ENCODE measurements at places on chromosomes 7 and 10. TPM values are rescaled to one million over a fixed set of nuclear protein-coding genes. Genes with fewer than 3 reads are reported as not detected.

Gene PVRIG
- polyA plus RNA-seq, result 0.34 TPM

Gene FIGNL1
- 9.2 TPM for polyA plus RNA-seq

Gene RINT1
- polyA plus RNA-seq, result 24.1 TPM

Gene GRM3
- not detected for polyA plus RNA-seq

Gene METTL2B
- polyA plus RNA-seq, result 19.9 TPM

Gene GATA3
- not detected for polyA plus RNA-seq

Gene MPP7
- polyA plus RNA-seq, result 0.09 TPM

Gene BLNK
- not detected for polyA plus RNA-seq

Gene CC2D2B
- 0.38 TPM for polyA plus RNA-seq

Gene GDF2
- polyA plus RNA-seq, result not detected

GRCh38 chr10:4650582-4650981 lies 175.4 kb upstream of the AKR1E2 start:
- peak overlapping the region; percentile 72 for H3K27ac ChIP-seq
- DNase-seq, result peak; percentile 80
- peak overlapping the region; percentile 16 for H3K4me3 ChIP-seq
- no peaks in the 10 kb centered on the region for H3K27me3 ChIP-seq
- peaks cover 15% of the 10 kb centered on the region for H3K4me1 ChIP-seq
- no peaks in the 10 kb centered on the region for H3K36me3 ChIP-seq

- no peak overlapping the region for H3K4me3 ChIP-seq
- H3K36me3 ChIP-seq, result peaks cover 5% of the 10 kb centered on the region
- peak overlapping the region; percentile 3 for H3K27ac ChIP-seq
- H3K4me1 ChIP-seq, result peaks cover 15% of the 10 kb centered on the region
These were observed 101.3 kb downstream of the TWIST1 start for GRCh38 chr7:19016140-19016539.

- DNase-seq, result no peak
- no peak overlapping the region for H3K4me3 ChIP-seq
- no peak overlapping the region for H3K27ac ChIP-seq
These were observed 377.0 kb downstream of the TCERG1L start for GRCh38 chr10:130934293-130935127.

GRCh38 chr7:132789281-132789680 lies 213.0 kb upstream of the PLXNA4 start:
- H3K4me3 ChIP-seq, result no peak overlapping the region
- H3K4me1 ChIP-seq, result peaks cover under 1% of the 10 kb centered on the region
- no peak for DNase-seq

DNA sequence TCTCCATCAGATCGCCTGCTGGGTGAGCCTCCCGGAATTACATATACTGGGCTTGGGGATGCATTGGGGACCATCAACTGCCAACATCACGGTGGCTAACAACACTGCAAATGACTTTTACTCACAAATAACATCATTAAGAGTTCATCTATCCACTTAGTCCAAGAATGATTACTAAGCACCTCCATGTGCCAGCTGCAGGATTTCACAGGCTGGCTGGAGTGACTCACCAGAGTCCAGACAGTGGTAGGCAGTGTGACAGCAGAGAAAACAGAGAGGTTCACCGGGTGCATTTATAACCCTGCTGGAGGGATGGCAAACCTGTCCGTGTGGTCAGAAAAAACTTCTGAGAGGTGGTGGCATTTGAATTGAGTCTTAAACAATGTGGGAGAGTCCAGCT lies 3.2 kb upstream of the IGFBP3 start:
- DNase-seq, result peak; percentile 95
- peaks cover 33% of the 10 kb centered on the region for H3K4me1 ChIP-seq
- peaks cover 12% of the 10 kb centered on the region for H3K36me3 ChIP-seq
- H3K27me3 ChIP-seq, result no peaks in the 10 kb centered on the region
- H3K27ac ChIP-seq, result peak overlapping the region; percentile 75

DNA sequence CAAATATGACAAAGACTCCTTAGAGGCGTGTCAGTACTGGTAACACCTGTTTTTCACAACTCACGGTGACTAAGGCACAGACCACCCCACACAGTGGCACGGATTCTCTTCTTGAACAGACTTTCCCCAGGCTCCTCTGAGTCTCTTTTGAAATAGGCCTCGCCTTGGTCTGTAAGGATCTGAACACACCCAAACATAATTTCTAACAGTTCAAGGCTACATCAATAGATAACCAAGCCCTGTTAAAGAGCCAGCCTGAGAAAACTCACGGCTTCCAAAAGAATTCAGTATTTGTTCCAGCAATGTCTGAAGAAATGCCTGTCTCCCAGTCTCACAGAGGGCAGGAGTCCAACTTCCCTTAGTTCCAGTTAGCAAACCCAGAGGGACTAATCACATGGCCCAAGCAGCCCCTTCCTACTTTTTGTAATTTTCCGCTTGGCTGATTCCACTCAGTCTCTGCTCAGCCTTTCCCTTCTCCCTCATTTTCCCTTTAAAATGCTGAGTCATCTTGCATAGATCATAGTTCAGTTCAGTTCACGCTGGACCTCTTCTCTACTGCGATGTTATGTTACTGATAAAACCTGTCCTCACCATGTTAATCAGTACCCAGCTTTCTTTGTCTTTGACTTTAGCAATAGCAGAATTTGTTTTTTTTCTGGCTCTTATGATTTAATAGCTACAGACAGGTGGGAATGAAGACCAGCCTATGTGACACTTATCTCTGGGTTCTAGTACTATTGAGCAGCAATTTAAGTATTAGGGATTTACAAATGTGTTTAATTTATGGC lies 22.6 kb upstream of the AKR1C3 start:
- H3K27ac ChIP-seq, result peak overlapping the region; percentile 88
- no peaks in the 10 kb centered on the region for H3K27me3 ChIP-seq
- no peaks in the 10 kb centered on the region for H3K36me3 ChIP-seq
- H3K4me1 ChIP-seq, result peaks cover 20% of the 10 kb centered on the region

GRCh38 chr10:73785721-73786511 lies 510 bp downstream of the ZSWIM8 start:
- H3K27ac ChIP-seq, result peak overlapping the region; percentile 70
- peaks cover 12% of the 10 kb centered on the region for H3K36me3 ChIP-seq
- DNase-seq, result peak; percentile 82
- H3K4me1 ChIP-seq, result peaks cover 21% of the 10 kb centered on the region
- peak overlapping the region; percentile 80 for H3K4me3 ChIP-seq

GRCh38 chr10:34175121-34175520 lies 640.0 kb downstream of the PARD3 start:
- H3K4me1 ChIP-seq, result peaks cover 19% of the 10 kb centered on the region
- H3K4me3 ChIP-seq, result no peak overlapping the region
- H3K27me3 ChIP-seq, result no peaks in the 10 kb centered on the region
- H3K36me3 ChIP-seq, result no peaks in the 10 kb centered on the region
- DNase-seq, result no peak
- no peak overlapping the region for H3K27ac ChIP-seq

DNA sequence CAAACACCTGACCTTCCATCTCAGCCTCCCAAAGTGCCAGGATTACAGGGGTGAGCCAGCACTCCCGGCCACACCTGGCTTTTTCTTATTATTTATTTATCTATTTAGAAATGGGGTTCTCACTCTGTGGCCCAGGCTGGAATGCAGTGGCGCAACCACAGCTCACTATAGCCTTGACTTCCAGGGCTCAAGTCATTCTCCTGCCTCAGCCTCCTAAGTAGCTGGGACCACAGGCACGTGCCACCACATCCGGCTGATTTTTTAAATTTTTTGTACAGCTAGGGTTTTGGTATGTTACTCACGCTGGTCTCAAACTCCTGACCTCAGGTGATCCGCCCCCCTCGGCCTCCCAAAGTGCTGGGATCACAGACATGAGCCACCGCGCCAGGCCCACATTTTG lies 56.9 kb upstream of the MYL10 start:
- H3K27ac ChIP-seq, result no peak overlapping the region
- H3K4me1 ChIP-seq, result peaks cover 7% of the 10 kb centered on the region
- H3K36me3 ChIP-seq, result no peaks in the 10 kb centered on the region
- no peak overlapping the region for H3K4me3 ChIP-seq
- no peaks in the 10 kb centered on the region for H3K27me3 ChIP-seq

All from GM23248 (cell line).